ENCODE measurements at places on chromosomes 6 and 20. TPM values are rescaled to one million over a fixed set of nuclear protein-coding genes. Genes with fewer than 3 reads are reported as not detected.

RIMS1 gene
- total RNA-seq = 40.6 TPM

CCM2L gene
- 2.7 TPM for total RNA-seq

COL9A1 gene
- total RNA-seq = 1.8 TPM

MYL9 gene
- 177 TPM for total RNA-seq

DNA sequence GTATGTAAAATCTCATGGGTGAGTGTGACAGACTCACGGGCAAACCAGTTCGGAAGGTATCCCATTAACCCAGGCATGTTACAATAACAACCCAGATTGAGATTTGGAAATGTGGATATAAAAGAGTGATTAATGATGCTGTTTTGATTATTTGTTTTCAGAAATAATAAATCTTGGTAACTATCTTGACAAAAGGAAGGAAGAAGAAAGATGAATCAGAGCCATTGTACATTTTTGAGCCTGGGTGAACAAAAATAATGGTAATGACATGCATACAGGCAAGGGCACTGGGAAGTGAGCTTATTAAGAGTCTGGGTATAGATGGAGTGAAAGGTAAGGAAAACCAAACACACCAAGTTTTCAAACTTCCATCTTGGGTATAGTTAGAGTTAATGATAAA is 862.0 kb downstream of the PHF3 start:
- no peak for DNase-seq
- no peaks in the 10 kb centered on the region for H3K27me3 ChIP-seq
- H3K27ac ChIP-seq = no peak overlapping the region
- no peak overlapping the region for H3K4me3 ChIP-seq

DNA sequence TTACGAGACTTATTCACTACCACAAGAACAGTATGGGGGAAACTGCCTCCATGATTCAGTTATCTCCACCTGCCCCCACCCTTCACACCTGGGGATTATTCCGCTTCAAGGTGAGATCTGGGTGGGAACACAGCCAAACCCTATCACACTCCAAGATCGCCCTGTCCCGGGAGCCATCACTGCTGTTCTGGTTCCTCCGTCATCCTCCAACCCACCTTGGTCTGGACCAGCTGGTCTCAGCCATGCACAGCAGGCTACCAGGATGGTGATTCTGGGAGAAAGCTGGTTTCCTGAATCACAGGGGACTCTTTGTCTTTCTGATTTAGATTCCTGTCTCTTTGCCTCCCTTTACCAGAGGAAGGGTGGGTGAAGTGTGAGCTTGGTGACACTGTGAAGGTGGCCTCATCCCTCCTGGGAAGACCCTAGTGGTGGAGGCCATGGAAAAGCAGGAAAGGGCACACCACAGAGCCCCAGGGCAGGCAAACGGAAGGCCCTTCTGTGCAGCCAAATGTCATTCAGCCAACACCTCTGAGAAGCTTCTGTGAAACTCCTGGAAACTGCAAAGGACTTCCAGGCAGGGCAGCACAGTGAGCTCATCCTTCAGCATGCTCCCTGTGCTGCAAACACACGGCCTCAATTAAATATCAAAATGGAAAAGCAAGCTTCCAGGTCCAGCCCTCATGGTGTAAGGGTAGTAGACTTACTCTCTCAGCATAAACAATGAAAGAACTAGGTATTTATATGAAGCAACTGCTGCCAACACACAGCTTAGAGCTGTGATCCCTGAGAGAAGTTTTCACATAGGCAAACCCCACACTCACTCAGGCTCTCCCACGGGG is 169.8 kb downstream of the ANKRD60 start:
- peak; percentile 10 for DNase-seq
- H3K4me1 ChIP-seq = peaks cover 10% of the 10 kb centered on the region
- no peak overlapping the region for H3K4me3 ChIP-seq

DNA sequence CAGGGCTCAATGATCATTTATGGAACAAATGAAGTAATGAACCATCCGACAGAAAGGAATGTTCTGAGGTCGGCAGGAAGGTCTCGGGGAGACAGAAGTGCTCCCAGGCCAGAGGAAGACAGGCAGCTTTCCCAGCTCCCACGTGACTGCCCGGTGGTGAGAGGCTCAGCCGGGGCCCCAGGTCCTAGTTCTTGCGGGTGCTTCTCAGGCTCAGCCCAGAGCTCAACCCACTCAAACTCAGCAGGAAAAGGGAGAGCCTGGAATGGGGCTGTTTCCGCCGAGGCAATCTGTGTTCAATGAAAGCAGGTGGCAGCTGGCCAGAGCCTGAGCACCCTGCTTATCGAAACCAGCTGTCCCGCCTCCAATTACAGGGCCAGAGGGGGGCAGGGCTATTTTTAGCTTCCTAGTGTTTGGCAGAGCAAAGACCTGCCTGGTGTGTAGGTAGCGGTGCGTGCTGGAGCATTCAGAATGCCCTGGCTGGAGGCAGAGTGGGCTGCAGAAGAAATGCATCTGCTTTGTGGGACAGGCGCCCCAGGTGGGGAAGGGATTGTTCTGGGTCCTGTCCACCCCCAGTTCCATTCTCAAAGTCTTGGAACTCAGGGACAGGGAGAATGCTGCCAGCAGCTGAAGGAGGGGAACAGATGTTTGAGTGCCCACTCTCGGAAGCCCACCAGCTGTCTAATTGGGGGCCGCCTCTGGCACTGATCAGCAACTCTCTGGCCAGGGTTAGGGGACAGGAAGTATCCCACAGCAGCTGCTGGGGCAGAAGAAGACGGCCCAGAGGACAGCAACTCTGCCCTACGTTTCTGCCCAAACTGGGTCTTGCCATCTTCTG is 145.1 kb downstream of the PREX1 start:
- no peak overlapping the region for H3K4me3 ChIP-seq
- H3K27me3 ChIP-seq = no peaks in the 10 kb centered on the region
- H3K36me3 ChIP-seq = no peaks in the 10 kb centered on the region
- H3K27ac ChIP-seq = no peak overlapping the region

DNA sequence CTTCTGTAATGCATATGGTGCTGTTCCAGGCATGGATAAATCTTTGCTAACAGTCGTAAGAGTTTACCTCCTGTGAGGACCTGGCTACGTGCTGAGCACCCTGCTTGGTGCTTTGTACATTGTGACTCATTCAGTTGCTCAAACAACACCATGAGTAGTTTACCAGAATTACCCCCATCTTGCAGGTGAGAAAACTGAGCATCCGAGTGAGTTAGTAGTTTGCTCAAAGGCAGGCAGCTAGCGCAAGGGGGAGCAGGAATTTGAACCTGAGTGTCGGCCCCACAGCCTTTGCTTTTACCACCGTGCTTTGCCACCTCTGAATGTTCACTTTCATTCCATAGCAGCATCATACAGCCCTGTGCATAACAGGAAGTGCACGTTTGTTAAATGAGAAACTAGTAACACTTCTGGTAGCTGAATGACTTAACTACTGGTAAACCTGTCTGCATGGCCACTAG is 121.9 kb downstream of the MTHFD1L start:
- H3K4me1 ChIP-seq = no peaks in the 10 kb centered on the region
- no peak overlapping the region for H3K27ac ChIP-seq
- H3K27me3 ChIP-seq = no peaks in the 10 kb centered on the region
- DNase-seq = no peak
- H3K4me3 ChIP-seq = no peak overlapping the region

- DNase-seq = peak; percentile 99
- H3K4me3 ChIP-seq = peak within 1 kb of the TSS; percentile 88
- H3K36me3 ChIP-seq = no peaks in the 10 kb centered on the region
- H3K27me3 ChIP-seq = no peaks in the 10 kb centered on the region
Measured at GRCh38 chr6:42984001-42984923, at the start of gene PPP2R5D. Gene PPP2R5D, plus strand, starts transcription at chr6:42984570. Its CDS starts 108 bp downstream, at chr6:42984678.

- H3K36me3 ChIP-seq = no peaks in the 10 kb centered on the region
- no peak overlapping the region for H3K4me3 ChIP-seq
- peak; percentile 32 for DNase-seq
- H3K4me1 ChIP-seq = no peaks in the 10 kb centered on the region
Measured at GRCh38 chr6:118509009-118509617, 39.0 kb upstream of the PLN start.

DNA sequence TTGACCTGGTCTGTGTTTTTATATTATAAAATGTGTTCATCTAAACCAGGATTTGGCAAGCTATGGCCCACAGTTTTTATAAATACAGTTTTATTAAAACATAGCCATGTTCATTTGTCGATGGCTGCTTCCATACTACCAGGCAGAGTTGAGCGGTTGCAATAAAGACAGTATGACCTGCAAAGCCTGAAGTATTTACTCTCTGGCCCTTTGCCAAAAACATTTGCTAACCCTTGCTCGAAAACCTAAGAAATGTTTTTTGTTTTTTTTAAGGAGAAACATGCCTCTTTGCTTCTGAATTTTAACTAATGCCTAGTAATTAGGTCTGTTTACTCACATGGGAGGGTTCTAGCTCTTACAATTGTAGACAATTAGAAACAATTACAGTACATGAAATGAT is 67.4 kb upstream of the SMIM28 start:
- no peak overlapping the region for H3K4me3 ChIP-seq
- H3K27ac ChIP-seq = no peak overlapping the region
- no peaks in the 10 kb centered on the region for H3K4me1 ChIP-seq
- DNase-seq = no peak
- no peaks in the 10 kb centered on the region for H3K27me3 ChIP-seq

DNA sequence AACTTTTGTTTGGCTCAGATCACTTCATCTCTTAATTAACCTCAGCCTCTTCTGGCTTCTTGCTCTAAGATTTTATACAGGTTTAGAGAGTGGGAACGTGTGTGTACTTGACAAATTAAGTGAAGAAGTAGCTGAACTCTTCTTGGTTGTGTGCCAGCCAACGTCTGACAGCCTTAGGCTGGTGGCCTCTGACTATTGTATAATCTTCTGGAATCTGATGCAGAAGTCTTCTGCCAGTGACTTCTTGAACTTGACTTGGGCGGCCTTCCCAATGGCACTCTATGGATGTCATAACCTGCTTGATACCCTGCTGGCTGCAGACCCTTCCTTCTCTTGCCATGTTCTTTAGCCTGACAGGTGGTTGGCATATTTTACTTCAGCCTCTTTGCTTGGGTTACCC is 660.5 kb downstream of the DOK5 start:
- no peaks in the 10 kb centered on the region for H3K27me3 ChIP-seq
- DNase-seq = no peak
- H3K36me3 ChIP-seq = no peaks in the 10 kb centered on the region
- H3K4me1 ChIP-seq = no peaks in the 10 kb centered on the region
- no peak overlapping the region for H3K27ac ChIP-seq
- H3K4me3 ChIP-seq = no peak overlapping the region

Measured in testis (tissue), 5 donors.